ENCODE measurements at places on chromosomes 5 and 9.

- no peak for DNase-seq
These were observed 383.9 kb downstream of the SH3GL2 start for GRCh38 chr9:17962747-17963146.

- no peak for DNase-seq
These were observed 209.3 kb downstream of the NR3C1 start for GRCh38 chr5:143194206-143194605.

DNA sequence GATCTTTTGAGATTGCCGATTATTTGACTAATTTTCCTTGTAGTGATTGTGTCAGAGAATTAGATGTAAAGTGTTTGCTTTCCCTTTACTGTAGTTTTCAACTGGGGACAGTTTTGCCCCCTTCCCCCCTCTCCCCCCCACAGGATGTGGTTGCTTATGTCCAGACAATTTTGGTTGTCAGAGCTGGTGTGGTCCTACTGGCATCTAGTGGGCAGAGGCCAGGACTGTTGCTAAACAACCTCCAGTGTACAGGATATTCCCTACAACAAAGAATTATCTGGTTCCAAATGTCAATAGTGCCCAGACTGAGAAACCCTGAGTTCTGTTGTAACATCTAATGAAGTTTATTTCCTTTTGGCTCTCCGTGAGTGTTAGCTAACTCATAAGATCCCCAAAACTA lies 20.0 kb downstream of the TMEFF1 start:
- no peak for DNase-seq

GRCh38 chr5:11596185-11596584 lies 308.1 kb downstream of the CTNND2 start:
- no peak for DNase-seq

DNA sequence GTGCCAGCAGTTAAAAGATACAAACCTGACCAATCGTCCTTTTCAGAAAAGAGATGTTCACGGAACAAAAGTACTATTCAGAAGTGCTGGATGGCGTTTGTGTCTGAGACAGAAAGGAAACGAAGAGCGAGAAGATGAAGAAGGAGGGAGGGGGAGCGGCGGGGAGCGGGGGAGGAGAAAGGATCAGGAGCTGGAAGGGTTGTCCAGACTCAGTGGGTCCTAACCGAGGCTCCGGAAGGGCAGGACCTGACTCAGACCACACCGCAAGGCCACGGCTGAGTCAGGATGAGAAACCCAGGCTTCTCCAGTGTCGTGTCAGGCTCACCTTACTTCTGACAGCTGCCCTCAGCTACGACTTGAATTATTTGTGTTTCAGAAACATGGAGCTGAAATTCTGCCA lies 46.2 kb downstream of the PAX5 start:
- DNase-seq: no peak

- no peak for DNase-seq
These were observed 519.6 kb downstream of the CTNND2 start for GRCh38 chr5:11384441-11385250.

GRCh38 chr5:143328589-143329220 lies 74.8 kb downstream of the NR3C1 start:
- DNase-seq: no peak

GRCh38 chr9:72362118-72362531 lies 2.9 kb downstream of the ZFAND5 start:
- peak; percentile 10 for DNase-seq

DNA sequence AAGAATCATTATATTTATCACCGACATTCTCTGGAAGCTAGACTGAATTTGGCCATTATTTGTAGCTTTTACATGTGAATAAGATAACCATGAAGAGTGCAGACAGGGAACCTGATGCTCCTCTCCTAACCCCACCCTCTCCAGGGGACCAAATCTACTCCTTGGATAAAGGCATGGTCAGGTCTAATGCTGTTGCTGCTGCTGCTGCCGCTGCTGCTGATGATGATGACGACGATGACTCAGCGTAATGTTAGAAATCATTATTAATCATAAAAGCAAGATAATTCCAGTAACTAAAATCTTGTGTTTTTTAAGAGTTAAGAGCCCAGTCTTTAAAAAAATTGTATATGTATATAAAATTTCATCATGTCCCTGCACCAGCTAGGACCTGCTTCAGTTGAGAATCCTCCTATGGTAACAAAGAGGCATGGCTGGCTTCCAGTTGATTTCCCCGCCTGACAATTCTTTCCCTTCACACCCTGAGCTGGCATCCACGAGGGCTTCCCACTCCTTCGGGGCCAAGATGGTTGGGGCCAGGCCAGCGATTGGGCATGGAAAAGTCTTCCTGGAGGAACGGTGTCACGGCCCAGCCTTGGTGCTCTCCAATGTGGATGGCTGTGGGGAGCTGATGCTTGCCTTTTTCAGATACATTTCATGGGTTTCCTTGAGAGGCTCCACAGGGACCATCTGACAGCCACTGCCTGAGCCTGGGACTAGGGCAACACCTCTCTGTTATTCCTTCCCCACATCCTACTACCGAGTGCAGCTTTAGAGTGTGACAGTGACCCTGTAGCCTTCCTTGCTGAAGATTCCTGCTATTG lies 400.0 kb downstream of the CTNND2 start:
- DNase-seq: no peak

- no peak for DNase-seq
These were observed 4.4 kb upstream of the HSPA4 start for GRCh38 chr5:133047404-133047803.

DNA sequence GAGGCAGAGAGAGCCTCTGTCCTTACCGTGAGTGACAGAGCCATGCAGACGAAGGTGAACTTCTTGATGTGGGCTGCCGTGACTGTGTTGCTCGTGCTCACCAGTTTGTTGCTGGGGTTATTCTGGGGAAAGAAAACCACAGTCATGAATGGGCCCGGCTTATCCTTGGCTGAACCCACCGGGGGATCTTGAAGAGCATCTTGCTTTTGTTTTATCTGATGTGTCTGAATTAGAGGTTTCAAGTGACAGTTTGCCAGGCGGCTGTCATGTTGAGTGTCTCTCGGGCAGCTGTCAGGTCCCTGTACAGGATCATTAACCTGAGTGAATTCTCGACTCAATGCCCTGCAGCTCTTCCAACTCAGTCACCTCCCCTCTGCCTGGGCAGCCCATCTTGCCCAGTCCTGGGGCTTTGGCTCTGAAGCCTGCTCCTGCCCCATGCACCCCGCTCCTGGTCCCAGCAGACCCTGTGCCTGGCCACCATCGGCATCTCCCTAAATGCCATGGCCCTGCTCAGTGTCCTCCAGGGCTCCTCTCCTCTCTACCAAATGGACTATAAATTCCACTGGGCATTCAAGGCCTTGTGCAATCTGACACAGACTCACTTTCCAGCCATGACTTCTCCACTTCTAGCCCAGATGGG lies 77.4 kb downstream of the OTULIN start:
- no peak for DNase-seq

DNA sequence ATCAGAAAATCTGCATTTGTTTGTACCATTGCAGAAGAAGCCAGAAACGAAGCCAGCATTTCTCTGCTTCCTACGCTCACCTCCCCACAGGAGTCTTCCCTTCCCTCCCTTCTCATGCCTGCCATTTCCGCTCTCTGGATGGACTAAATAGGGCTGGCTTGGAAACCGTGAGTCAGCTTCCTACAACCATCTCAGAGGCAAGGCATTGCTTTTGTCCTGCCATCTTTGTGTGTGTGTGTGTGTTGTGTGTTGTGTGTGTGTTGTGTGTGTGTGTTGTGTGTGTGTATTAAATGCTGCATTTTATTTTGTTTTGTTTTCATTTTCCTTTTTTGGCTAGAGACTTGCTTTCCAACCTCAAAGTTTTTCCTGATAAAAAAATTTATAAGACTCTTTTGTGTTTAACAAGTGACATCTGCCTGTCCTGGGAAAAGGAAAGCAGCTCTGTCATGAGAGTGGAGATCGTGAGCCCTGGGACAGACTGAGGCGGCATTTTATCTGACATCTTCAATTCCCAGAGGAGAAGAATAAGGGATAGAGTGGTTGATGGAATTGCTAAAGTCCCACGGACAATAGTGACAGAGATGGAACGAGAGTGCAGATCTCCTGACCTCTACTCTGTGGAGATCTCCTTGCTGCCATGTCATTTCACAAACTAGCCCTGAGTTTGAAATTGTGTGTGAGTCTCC lies 7.5 kb upstream of the EGFLAM start:
- no peak for DNase-seq

DNA sequence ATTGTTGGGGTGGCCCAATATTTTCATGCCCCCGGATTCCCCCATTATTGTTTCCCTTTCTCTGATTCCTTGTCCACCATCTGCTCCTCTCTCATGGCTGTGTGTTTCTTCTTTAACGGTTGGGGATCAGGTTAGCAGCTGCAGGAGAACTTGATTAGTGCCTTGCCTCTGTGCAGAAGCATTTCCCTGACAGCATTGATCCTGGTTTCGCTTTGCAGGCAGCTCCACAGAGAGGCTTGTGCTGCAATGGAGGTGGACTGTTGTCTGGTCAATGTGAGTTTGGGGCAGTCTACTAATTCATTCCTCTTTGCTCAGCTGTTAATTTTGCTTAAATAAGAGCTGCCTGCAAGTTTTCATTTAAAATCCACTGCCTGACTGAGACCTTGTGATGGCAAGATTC lies 32.5 kb upstream of the SSBP2 start:
- no peak for DNase-seq

DNA sequence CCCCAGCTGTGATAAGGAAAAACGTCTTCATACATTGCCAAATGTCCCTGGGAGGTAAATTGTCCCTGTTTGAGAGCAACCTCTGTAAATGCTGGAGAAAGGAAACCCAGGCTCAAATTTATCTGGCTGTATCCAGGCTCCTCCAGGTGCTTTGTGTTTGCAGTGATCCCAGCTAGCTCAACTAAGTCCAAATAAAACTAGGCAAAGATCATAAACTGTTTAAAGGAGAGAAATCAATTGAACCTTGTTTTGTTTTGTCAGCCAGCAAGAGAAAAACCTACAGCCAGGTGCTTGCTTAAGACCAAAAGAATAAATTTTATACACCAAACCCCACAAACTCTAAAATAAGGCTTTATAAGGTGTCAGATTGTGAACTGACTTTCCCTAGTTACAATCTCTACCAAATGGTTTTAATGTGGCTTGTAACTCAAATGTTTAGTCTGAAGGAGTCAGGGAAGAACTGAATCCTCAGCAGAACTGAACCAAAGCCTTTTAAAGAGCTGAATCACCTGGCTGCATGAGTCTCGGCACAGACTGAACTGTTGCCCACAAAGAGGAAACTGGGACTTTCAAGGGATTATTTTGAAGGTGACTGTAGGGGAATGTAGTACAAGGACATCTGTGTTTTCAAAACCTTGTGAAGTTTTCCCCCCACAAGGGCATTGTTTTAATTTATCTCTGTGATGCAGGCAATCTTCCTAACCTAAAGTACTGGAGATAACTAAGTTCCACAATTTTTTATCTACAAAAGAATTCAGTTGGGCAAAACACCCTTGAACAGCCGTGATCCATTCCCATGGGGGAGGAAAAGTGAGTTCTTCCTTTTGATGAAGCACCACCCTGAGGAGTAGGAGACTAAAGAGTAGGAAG lies 201.7 kb upstream of the TARS1 start:
- DNase-seq: no peak

All from umbilical cord (tissue), 2 donors.